ENCODE measurements at places on chromosomes 2 and 18.

GRCh38 chr2:1972422-1972821 is 228.1 kb upstream of the PXDN start:
- no peak for DNase-seq

DNA sequence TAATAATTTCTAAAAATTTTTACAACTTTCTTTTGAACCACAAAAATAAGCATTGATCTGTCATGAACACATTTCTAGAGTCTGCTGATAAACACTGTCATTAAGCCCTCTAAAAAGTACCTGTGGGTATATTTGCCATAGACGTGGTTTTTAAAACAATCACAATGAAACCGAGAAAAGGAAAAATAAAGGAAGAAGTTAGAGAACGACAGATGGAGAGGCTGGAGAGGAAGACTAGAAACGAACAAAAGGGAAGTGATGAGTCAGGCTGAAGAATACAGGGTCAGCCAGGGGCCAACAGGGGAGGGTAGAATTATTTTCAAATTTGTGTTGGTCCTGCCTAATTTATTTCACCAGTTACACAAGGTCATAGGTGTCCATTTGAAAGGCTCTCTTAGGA is 62.0 kb downstream of the MYL12B start:
- DNase-seq: no peak

- no peak for DNase-seq
These were observed 205.7 kb downstream of the DSEL start for GRCh38 chr18:67310826-67311225.

DNA sequence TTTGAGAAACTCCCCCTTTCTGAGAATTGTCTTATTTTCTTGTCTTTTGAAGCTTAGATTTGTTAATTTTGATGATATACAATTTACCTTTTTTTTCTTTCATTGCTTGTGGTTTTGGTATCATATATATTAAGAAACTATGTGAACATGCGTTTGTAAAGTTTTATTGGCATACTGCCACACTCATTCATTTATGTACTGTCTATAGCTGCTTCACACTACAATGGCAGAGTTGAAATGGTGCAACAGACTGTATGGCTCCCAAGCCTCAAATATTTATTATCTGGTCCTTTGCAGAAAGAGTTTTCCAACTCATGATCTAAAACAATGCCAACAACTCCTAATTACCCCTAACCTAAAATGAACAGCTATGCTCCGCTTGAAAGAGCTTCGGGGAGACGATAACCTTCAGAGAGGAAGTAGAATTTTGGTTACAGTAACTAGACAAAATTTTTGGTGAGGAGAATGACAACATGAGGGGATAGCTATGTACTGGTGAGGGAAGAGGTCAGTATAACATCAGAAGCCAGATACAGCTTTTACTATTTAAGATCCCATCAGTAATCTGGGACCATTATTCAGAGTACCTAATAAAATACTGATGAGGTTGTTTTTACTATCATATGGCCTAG is 16.1 kb downstream of the PPP3R1 start:
- no peak for DNase-seq

- no peak for DNase-seq
These were observed 344.3 kb upstream of the KYNU start for GRCh38 chr2:142533177-142533576.

GRCh38 chr2:193891023-193891422 is 1696.3 kb upstream of the TMEFF2 start:
- no peak for DNase-seq

- DNase-seq: no peak
These were observed 143.3 kb upstream of the ID2 start for GRCh38 chr2:8538531-8538930.

GRCh38 chr18:55863391-55863706 is 275.4 kb upstream of the TCF4 start:
- DNase-seq: no peak

GRCh38 chr2:23631389-23631788 is 246.4 kb downstream of the KLHL29 start:
- DNase-seq: no peak

- DNase-seq: no peak
These were observed 169.4 kb upstream of the ALKAL2 start for GRCh38 chr2:457262-457661.

- DNase-seq: no peak
These were observed 17.4 kb downstream of the OSBPL1A start for GRCh38 chr18:24380163-24380747.

DNA sequence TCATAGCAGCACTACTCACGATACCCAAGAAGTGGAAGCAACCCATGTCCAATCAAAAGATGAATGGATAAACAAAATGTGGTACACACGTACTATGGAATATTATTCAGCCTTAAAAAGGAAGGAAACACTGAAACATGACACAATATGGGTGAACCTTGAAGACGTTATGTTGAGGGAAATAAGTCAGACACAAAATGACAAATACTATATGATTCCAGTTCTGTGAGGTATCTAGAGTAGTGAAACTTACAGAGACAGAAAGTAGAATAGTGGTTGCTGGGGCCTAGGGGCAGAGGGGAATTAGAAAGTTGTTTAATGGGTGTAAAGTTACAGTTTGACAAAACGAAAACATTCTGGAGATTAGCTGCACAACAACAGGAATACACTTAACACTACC is 24.7 kb downstream of the TLK1 start:
- DNase-seq: no peak

- no peak for DNase-seq
These were observed 16.4 kb downstream of the CRIM1 start for GRCh38 chr2:36371928-36372391.

- no peak for DNase-seq
These were observed 63.1 kb downstream of the TNS1 start for GRCh38 chr2:217939629-217940245.

DNA sequence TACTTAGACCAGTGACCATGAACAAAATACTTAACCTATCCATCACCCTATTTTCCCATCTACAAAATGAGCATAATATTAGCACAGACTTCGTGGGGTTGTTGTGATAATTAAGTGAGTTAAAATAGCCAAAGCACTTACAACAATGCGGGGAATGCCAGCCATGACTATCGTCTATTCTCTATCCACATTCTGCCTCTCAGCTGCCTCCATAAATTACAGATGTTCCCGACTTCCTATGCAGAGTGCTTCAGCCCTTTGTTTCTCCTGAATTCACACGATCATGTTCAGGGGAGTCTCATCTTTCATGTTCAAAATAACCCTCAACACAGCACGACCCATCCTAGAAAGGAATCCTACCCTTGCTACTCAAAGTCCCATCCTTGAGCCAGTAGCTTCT is 211.6 kb downstream of the EN1 start:
- no peak for DNase-seq

- DNase-seq: no peak
These were observed 25.2 kb downstream of the TWSG1 start for GRCh38 chr18:9359796-9360195.

DNA sequence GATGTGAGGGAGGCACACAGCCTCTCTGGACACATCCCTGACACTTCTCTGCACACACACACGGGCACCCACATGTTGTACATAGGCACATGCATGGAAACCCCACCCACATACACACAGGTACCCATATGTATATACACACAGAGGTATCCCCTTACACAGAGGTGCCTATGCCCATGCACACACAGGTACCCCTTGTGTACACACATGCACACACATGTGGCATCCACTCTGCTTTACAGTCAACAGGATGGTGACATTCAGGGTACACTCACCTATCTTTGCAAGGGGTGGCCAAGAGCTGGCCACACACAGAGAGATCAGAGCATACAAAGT is 59.5 kb downstream of the FAM168B start:
- no peak for DNase-seq

DNA sequence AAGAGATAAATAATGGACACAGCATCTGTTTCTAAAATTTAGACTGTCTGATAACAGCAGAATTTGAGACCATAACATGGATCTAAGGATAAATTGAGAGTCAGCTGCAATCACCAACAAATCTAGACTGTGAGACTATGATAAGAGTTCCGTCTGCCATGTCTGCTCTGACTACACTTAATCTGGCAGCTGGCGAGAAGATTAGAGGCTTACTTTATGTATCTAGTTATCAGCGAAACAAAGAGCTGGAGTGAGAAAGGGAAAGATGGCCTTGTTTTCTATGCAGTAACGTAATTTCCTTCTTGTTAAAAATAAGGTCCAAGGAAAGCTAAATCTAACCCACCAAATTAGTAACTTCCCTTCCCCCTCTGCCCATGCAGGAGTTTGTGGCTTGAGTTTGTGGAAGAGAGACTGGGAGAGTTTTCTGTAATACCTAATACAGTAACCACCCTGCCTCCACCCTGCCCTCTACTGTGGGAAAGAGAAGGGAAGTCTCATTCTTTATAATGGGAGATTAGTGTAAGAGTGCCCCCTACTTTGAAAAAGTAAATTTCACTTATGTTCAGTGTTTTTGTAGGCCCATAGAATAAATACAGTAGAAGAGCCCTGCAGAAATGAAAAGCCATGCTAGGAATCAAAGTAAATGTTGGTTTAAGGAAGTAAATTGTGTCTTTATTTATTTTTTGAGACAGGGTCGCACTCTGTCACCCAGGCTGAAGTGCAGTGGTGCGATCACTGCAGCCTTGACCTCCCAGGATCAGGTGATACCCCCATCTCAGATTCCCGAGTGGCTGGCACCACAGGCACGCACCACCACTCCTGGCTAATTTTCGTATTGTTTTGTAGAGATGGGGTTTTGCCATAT is 27.5 kb downstream of the EML4 start:
- no peak for DNase-seq

DNA sequence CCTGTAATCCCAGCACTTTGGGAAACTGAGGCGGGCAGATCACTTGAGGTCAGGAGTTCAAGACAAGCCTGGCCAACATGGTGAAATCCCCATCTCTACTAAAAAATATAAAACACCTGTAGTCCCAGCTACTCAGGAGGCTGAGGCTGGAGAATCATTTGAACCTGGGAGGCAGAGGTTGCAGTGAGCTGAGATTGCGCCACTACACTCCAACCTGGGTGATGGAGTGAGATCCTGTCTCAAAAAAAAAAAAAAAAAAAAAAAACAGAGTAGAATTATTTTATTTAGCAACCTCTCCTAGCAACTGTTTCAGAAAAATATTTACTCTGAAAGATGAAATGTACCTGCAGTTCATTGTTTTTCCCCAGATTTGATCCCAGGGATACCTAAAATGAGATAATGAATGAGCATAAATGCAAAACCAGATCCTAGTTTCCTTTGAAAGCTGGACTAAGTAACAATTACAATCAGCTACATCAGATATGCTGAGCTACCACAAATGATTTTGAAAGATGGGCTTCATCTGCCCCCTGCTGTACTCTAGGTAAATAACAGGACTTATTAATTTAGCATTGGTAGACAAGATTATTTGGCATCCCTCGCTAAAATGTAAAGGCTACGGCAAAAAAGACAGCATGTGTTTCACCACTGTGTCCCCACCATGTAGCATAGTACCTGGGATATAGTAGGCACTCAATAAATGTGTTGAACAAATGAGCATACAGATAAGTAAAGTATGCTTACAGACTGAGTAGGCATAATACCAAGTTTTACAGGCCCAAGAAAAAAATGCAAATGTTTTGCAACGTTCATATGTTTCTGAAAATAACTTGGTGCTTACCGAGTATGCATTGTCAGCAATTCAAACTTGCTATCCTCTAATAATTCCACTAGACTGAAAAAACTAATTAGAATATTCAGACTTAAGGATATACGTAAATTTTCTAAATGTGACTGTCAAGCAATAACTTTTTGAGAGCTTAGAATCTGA is 102.5 kb downstream of the ATL2 start:
- DNase-seq: no peak

GRCh38 chr2:235106874-235107639 is 155.2 kb downstream of the SH3BP4 start:
- no peak for DNase-seq

All from T-helper 22 cell (primary cell).